ENCODE measurements at places on chromosomes 2 and 18.

DNA sequence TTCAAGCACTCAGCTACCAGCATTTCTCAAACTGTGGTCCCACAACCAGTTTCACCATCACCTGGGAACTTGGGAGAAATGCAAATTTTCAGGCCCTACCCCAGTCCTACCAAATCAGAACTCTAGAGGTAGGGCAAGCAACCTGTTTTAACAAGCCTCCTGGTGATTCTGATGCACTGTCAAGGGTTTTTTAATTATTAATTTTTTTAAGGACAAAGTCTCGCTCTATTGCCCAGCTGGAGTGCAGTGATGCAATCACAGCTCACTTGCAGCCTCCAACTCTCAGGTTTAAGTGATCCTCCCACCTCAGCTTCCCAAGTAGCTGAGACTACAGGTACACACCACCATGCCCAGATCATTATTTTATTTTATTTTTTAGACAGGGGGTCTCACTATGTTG, 7.8 kb downstream of the ACMSD start:
- DNase-seq = no peak

DNA sequence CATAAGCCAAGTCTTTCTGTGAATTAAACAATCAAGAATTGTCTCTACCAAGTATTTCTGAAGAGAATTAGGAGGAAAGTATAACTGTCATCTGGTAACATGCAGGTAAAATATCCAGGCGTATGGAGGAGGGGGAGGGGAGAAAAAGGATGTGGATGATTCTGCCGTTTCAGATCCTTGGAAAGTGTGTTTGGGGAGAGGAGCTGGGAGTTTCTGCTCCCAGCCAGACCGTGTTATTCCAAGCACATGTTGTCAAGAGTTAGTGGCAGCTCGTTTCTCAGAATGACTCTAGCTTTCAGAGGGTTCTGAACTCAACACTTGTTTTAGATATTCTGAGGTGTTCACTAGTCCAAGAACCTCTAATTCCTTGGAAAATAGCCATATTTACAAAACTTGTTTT, 137.6 kb downstream of the FAM124B start:
- no peak for DNase-seq

DNA sequence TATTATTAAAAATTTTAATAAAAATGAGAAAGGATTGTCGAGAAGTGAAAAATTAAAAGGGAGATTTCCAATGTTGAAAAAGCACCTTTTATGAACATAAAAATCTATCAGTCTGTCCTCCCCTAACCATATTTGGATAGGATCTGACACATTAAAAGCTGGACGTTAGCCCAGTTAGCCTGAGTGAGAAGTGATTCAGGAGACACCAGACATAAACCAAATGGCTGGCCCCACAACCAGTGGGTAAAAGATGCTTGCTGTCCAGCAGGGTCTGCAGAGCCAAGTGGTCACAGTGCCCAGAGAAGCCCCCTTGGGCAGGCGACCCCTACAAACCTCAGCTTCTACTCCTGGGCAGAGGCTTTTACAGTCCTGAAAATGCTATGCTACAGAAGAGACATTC, 253.8 kb upstream of the LYPD1 start:
- DNase-seq = no peak

GRCh38 chr2:195477996-195478382, 179.0 kb upstream of the SLC39A10 start:
- DNase-seq = no peak

- no peak for DNase-seq
These were observed 134.4 kb upstream of the ID2 start for GRCh38 chr2:8547284-8548064.

DNA sequence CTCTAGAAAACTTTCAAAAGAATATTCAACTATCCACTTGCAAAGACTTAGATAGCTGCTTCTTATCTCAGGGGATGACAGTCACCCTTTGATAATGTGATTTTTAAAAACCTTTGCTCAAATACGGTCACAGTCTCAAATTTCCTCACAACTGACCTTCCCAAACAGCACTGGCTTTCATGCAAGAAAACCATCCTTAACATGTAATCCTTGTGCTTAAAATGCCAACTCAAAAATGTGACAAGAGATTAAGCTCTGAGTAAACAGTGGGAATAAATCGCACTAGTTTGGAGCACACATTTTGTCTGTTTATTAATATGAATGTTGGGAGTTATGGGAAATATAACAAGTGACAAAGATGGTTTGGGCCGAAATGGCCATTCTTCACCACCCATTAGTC, 87.5 kb upstream of the CCBE1 start:
- DNase-seq = no peak

GRCh38 chr2:50181212-50181611, 850.7 kb downstream of the NRXN1 start:
- DNase-seq = no peak

- no peak for DNase-seq
These were observed 57.7 kb downstream of the CD28 start for GRCh38 chr2:203763938-203764664.

DNA sequence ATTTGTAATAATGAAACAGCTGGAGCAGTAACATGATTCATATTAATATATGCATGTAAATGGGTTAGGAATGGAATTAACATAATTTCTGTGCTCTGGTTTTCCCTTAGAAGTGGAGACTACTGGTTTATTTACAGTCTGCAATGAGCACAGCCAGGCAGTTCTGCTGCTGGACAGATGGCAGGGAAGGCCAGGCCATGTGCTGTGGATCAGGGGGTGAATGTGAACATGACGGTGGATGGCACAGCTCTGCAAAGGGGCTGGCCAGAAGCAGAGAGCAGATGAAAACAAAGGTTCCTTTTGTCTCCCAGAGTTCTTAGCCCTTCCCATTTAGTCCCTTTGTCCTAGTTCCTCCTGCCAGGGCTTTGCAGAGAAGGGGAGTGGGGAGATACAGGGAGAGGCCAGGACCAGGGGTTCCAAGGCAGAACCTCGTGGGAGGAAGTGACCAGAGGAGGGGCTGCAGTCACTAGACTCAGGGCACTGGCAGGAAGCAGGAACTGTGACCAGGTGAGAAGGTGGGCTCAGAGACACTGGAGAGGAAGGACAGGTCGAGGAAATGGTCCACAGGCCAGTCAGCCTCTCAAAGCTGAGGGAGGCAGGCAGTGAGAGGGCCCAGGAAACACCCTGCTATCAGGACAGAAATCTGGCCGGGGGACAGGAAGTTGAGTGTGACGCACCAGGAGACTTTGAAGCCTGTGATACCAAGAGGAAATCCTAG, 112.9 kb upstream of the ATP8B1 start:
- DNase-seq = peak; percentile 84

- DNase-seq = no peak
These were observed 82.0 kb downstream of the DCDC2C start for GRCh38 chr2:3785220-3785889.

GRCh38 chr2:220077488-220077887, 450.1 kb downstream of the SLC4A3 start:
- DNase-seq = no peak

- no peak for DNase-seq
These were observed 239.4 kb downstream of the DYSF start for GRCh38 chr2:71692621-71693277.

DNA sequence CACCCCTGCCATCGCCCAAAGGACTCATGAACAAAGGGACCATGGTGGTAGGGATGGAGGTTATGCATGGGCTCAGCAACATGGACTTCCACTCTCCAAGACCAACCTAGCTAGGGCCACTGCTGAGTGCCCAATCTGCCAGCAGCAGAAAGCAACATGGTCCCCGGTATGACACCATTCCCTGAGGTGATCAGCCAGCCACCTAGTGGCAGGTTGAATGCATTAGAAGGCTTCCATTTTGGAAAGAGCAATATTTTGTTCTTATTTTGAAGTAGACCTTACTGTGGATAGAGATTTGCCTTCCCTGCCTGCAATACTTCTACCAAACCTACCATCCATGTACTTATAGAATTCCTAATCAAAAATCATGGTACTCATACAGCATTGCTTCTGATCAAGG, 99.8 kb downstream of the METTL4 start:
- DNase-seq = no peak

- no peak for DNase-seq
These were observed 69.8 kb upstream of the IL1R2 start for GRCh38 chr2:101921953-101922325.

Data from midbrain (tissue), 1 donor.